ENCODE measurements at places on chromosomes 4 and X.

GRCh38 chr4:73967866-73968265, 14.0 kb downstream of the PF4 start:
- no peak for DNase-seq

DNA sequence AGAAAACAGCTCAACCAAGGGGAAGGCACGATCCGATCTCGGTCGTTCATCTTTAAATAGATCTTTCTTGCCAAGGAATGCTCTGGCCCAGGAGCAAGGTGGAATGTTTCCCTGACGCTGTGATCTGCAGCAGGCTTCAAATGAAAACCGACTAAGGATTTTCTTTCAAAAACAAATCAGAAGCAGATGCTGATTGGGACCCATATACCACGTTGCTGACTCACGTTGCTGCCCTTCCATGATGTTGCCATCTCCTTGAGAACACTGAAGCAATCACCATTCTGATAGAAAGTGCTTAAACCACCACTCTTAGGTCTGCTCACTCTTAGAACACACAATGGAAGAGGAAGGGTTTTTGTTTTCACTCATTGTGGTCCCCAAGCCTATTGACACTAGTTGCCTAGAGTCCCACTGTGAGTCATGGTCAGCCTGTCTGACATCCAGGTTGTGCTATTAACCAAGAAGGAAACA, 26.1 kb downstream of the LAMTOR3 start:
- DNase-seq = peak; percentile 14

DNA sequence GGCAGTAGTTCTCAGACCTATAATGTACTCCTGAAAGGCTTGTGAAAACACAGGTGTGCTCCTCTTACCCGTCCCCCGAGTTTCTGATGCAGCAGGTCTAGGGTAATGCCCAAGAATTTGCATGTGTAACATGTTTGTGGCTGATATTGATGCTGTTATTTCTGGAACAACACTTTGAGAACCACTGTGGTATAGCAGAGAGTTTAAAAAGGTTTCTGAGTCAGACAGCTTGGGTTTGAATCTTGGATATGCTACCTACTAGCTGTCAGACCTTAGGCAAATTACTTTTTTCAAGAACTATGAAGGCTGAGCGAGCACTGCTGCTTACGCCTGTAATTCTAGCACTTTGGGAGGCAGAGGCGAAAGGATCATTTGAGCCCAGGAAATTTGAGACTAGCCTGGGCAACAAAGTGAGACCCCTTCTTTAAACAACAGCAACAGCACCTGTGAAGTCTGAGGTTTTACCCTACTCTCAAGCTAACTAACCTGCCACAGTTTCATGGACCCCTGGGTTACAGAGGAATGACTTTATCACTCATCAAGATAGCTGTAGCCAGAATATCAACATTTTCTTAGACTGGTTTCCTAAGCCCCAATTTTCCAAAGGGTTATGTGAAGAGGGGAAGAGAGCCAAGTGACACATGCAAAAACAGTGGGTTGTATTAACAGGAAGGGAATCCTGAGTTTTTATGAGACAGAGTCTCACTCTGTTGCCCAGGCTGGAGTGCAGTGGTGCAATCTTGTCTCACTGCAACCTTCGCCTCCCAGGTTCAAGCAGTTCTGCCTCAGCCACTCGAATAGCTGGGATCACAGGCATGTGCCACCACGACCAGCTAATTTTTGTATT, 5.1 kb downstream of the AFF1 start:
- DNase-seq = no peak

- DNase-seq = no peak
Observed at GRCh38 chr4:15245006-15245530, 182.8 kb upstream of the C1QTNF7 start.

DNA sequence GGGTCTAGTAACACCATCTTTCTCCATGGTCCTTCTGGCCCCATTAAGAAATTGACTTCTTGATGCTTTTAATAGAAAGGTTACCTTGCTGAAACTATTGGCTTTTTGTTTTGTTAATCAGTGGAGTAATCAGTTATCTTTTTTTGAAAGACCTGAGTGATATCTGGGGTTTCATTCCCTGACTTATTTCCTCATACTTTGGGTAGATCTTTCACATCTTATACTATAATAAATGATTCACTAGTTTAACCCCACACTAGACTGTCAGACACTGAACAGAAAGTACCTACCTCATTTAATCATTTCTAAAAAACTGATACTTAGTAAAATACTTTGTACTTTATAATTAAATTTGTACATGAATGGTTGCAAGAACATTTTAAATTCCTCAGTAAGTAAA, 1021.1 kb downstream of the STIM2 start:
- DNase-seq = no peak

DNA sequence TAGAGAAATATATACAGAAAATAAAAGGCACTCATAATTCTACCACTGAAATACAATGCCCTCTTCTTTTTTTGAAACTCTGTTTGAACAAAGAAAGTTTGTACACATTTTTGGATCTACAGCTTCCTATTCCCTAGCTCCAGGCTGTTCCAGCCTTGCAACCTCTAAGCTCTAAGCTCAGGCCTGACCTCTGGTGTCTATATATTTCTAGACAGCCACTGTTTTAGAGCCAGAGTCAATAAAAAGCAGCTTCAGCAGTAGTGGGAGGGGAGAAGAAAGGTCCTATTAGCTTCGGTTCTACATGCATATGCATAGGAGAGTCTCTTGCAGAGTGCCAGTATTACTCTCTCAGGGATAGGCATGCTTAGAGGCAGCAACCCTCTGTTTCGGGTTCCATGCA, 39.7 kb downstream of the CLDN2 start:
- peak; percentile 44 for DNase-seq

GRCh38 chr4:1216869-1217294, 32.0 kb downstream of the CTBP1 start:
- no peak for DNase-seq

DNA sequence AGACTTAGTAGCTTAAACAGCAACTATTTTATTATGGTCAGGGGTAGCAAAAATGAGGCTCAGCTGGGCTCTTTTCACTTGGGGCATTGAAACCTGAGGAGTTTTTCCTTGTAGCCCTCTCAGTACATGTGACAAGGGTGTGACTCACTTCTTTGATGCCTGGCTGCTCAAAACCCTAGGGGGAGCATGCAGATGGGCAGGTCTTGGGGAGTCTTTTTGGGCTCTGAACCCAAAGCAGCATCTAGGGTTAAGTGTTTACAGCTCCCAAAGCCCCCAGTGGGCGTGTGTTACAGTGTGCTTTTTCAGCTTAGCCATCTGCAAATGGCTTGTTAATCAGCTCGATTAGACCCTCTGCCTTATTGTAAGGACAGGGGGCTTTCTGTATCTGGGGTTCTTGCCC, 1752.7 kb downstream of the PCDH7 start:
- no peak for DNase-seq
